Melanocyte of skin (primary cell): ENCODE measurements at places on chromosomes 13 and 19. TPM values are rescaled to one million over a fixed set of nuclear protein-coding genes. Genes with fewer than 3 reads are reported as not detected.

The SIGLEC11 gene
- not detected in 2 replicates for total RNA-seq

The ADGRE3 gene
- total RNA-seq: not detected in 2 replicates

The RASAL3 gene
- not detected in 2 replicates for total RNA-seq

The LILRA5 gene
- total RNA-seq: not detected in 2 replicates

The VSTM1 gene
- total RNA-seq: not detected in 2 replicates

The CAMSAP3 gene
- total RNA-seq: not detected in 2 replicates

The ZNF845 gene
- 6.5 and 9.1 TPM in 2 replicates for total RNA-seq

The KLK2 gene
- total RNA-seq: not detected in 2 replicates

The DPRX gene
- total RNA-seq: not detected in 2 replicates

The SPACA4 gene
- total RNA-seq: not detected in 2 replicates

The CLEC4G gene
- total RNA-seq: not detected in 2 replicates

The NRTN gene
- 1.0 and 8.7 TPM in 2 replicates for total RNA-seq

The LILRA1 gene
- not detected in 2 replicates for total RNA-seq

The OR7D2 gene
- total RNA-seq: not detected in 2 replicates

The ZNF541 gene
- total RNA-seq: 0.36 and 0.69 TPM in 2 replicates

The ZNF627 gene
- 12.3 and 14.3 TPM in 2 replicates for total RNA-seq

The FBXL12 gene
- 17.9 and 18.6 TPM in 2 replicates for total RNA-seq

The ZNF492 gene
- 0.93 and 1.7 TPM in 2 replicates for total RNA-seq

The GPR108 gene
- 45.8 and 53.7 TPM in 2 replicates for total RNA-seq

The CAPN12 gene
- total RNA-seq: not detected in 2 replicates

The SLITRK6 gene
- under 0.01 TPM in 2 replicates for total RNA-seq

The CACTIN gene
- 11.7 and 14.2 TPM in 2 replicates for total RNA-seq

The RYR1 gene
- total RNA-seq: 1.1 and 1.4 TPM in 2 replicates

The GNA15 gene
- not detected in 2 replicates for total RNA-seq

The CEACAM7 gene
- not detected in 2 replicates for total RNA-seq

The ZNF579 gene
- total RNA-seq: 5.2 and 7.0 TPM in 2 replicates

The ATCAY gene
- total RNA-seq: not detected in 2 replicates

The BEST2 gene
- not detected in 2 replicates for total RNA-seq

The ARHGAP45 gene
- total RNA-seq: 0.69 and 1.5 TPM in 2 replicates

The MUC16 gene
- total RNA-seq: not detected in 2 replicates

The RXFP2 gene
- not detected in 2 replicates for total RNA-seq

The ATG4D gene
- 25.4 and 26.8 TPM in 2 replicates for total RNA-seq

The ZNF98 gene
- not detected in 2 replicates for total RNA-seq

The CABP5 gene
- not detected in 2 replicates for total RNA-seq

The POU2F2 gene
- under 0.01 TPM in 1 of 2 replicates, not detected in the other for total RNA-seq

The CEACAM8 gene
- total RNA-seq: not detected in 2 replicates

The CD209 gene
- not detected in 2 replicates for total RNA-seq

The ZNF324B gene
- total RNA-seq: 12.7 and 14.0 TPM in 2 replicates

The LILRA6 gene
- total RNA-seq: not detected in 2 replicates

The RNF225 gene
- total RNA-seq: not detected in 2 replicates

The CASP14 gene
- not detected in 2 replicates for total RNA-seq

The TINCR gene
- not detected in 2 replicates for total RNA-seq

The GJA3 gene
- 4.5 and 9.0 TPM in 2 replicates for total RNA-seq

The TMPRSS9 gene
- total RNA-seq: not detected in 2 replicates
